ENCODE measurements at places on chromosomes 1 and 21.
A peak's percentile ranks its signal among the peaks of the same experiment; 100 is the strongest.

GRCh38 chr1:54754045-54754444, 10.3 kb downstream of the PARS2 start:
- no peak for DNase-seq

DNA sequence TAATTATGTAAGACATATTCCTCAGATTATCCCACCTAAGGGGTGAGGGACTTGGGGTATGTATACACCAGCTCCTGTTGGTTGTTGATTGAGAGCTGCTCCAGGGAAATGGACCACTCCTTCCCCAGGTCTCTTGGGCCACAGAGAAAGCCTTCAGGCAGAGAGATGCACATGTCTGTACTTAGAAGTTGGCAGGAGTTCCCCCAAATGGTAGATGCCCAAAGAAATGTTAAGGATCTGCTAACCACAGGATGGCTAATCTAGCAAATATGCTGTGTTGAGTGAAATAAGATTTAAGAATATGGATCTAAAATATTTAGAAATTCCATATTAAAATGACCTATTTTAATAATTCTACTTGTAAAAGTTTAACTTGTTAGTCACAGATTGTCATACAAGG, 100.8 kb upstream of the DNAH14 start:
- DNase-seq, result no peak

DNA sequence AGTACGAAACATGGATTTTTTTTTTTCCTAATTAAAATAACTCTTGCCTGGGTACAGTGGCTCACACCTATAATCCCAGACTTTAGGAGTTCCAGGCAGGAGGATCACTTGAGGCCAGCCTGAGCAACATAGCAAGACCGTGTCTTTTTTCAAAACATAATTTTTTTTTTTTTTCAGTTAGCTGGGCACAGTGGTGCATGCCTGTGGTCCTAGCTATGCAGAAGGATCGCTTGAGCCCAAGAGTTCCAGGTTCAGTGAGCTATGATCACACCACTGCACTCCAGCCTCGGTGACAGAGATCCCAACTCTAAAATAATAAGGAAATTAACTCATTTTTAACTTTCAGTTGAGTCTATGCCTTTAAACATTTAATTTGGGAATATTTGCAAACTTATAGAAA, 170.1 kb downstream of the NEK7 start:
- no peak for DNase-seq

DNA sequence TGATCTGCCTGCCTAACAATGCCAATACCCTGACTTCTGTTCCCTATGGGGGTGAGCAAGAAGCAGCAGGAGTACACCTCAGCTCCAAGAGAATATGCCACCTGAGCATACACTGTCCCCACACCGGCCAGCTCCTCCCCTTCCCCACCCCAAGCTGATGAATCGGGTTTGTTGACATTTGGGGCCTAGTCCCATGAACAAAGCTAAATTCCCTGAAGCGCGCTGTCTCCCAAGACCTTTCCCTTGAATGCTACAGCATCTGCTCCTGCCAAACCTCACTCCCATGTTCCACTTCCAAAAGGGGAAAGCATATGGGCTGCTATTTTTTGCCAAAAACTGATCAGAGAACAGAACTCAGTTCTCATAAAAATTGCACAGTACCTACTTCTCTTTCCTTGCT, 220.4 kb upstream of the CAMK1G start:
- DNase-seq, result no peak

DNA sequence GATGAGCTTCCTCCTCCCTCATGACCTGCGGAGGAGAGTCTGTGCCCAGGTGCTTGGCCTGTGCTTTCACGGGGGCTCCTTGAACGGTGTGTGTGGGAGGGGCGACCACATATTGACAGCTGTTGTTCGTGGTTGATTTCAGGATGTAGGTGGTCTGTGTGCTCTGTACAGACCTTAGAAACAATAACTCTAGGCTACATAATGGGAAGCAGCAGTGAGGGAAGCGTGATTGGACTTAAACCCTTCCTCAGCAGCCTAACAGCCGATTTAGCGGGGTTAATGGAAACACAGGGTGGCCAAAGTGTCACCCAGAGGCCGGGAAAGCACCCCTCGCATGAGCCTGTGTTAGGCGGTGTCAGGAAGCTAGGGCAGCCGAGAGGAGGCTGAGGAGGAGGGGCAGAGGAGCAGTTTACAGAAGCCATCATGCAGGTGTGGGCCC, 56.0 kb downstream of the TBCE start:
- DNase-seq, result no peak

DNA sequence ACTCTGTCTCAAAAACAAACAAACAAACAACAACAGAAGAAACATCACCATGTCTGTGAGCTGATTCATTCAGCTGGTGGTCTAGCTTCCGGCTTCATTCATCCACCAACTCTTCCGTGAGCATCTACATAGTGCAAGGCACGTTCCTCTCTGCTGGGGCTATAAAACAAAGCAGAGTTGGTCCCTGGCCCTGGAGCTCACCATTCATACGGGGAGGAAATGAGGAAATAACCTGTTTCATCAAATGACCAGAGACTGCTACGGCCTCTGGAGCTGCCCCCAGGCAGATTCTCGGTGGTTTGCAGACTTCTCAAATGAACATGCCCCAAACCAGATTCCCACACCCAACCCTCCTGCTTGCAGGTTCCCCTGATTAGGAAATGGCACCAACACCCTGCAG, 41.0 kb upstream of the ID3 start:
- no peak for DNase-seq

DNA sequence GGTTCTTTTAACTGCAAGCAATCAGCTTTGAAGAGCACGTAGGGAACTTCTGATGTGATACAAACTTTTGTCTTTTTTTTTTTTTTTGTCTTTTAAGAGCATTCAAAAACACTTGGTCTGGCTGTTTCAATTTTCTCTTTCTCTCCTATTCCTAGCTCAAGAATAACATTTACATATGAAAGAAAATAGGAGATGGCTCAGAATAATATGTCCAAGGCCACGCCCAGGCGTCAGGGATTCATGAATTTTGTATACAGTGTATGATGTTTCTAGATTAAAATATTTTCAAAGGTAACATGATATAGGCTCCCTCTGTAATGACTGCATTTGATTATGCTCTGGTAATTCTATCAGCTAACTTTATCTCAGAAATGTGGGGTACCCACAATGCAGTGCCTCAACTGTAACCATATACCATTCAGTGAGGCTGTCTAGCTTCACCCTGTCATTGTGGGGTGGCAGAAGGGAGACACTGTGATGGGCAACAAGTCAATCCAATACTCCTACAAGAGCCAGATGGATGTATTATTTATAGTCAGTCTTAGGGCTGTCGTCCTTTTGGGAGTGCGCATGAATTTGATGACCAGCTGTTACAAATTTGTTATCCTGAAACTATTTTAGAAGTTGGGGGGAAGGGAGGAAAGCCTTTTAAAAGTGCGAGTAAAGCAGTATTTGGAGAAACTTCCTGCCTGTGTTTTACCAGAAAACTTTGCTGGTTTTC, 1.5 kb upstream of the AKNAD1 start:
- no peak for DNase-seq

GRCh38 chr1:2082064-2082463, 31.9 kb downstream of the PRKCZ start:
- no peak for DNase-seq

GRCh38 chr1:91768120-91768519, 117.8 kb downstream of the TGFBR3 start:
- no peak for DNase-seq

DNA sequence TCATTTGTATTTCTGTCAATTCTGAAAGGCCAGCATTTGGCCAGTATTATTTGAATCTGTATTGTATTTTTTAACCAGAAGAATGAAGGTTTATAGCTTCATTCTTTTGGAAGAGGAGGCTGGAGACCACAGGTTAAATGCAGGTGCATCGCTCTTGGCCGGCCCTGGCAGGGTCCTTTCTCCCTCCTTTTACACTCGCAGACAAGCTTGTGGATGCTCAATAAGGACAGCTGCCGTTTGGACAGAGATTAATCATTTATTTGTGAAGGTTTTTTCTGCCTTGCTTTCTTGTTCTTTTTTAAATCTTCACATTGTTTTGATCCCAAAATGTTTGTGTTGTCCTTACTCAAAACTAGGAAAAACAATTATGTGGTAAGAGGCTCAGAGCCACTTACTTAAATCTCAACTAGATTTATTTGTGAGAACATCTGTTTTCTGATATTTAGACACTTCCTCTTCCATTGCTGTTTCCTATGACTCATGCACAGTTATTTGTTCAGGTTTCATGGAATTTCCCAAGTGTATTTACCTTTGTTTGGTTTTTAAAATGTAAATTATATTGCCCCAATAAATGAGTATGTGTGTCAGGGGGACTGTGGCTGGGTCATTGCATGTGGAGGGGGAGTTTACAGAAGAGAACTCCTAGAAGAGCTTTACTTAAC, 46.7 kb upstream of the LAMC2 start:
- no peak for DNase-seq

DNA sequence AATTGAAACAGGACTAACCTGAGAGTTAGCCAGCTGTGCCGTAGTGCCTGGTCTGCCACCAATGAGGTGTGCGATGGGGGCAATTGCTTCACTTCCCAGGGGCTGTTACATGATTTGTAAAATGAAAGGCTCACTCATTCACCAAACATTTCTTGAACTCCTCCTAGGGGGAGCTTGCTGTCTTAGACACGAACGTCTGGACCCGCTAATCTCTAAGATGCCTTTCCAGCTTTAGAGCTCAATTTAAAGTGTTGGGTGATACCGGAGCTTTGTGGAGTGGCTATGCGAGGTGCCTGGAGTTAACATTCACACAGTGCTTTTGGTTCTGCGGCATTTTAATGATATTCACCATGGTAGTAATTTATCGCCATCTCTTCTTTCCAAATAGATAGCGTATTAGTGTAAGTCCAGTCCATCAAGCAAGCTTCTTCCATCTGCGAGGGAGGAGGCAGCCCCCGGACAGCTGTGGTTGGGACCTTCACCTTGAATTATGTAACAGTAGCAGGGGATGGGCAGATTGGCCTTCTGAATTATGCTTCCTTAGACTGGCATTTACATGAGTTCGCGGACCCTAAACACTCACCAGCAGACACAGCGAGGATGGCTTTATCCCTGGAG, 179.9 kb downstream of the ADSS2 start:
- no peak for DNase-seq

- no peak for DNase-seq
Observed at GRCh38 chr21:45510466-45510955, 31.7 kb downstream of the SLC19A1 start.

DNA sequence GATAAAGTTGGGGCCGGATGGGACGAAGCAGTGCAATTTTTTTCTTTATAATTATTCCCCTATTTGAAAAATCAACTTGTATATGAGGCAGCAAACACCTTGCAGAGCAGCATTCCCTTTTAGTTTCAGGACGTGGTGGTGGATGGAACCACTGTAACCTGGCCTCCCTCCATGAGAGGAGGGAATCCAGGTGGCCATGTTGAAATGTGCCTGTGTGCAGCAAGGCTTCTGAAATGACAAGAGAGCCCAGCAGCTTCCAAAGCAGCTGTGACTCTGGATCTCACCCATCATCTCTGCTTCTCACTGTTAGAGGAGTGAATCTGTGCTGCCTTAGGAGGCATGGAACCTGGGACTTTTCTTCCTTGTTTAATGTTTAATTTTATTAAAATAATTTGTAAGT, 42.3 kb downstream of the NFIA start:
- DNase-seq, result peak; percentile 51

GRCh38 chr1:218481116-218481775, 136.1 kb downstream of the TGFB2 start:
- DNase-seq, result no peak

DNA sequence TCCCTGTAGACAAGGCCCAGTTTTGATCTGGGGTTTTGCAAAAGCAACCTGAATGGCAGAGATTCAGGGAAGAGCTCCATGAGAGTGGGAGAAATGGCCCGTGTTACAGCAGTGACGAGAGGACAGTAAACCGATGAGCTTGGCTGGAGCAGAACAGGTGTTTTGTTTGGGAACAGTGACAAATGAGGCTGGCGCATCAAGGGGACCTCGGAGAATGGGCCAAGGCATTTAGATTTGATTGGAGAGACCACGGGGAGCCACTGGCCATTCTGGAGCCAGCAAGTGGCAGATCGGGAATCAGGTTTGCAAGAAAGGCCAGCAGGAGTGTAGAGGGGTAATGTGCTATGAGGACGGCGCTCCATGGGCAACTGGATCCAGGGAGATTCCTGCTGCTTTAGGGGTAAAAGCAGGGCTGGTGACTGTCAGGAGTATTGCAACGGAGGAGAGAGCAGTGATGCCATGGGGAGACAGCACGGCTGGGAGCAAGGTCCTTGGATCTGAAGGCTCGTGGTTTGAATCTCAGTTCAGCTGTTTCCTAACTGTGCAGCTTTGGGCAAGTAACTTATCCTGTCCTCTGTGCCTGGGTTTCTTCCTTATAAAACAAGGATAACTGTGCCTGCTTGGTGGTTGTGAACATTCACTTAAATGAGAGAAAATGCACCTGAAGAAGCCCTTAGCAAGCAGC, 9.9 kb upstream of the KLHDC7A start:
- no peak for DNase-seq

- no peak for DNase-seq
Observed at GRCh38 chr1:202540448-202540847, 169.8 kb downstream of the SYT2 start.

- DNase-seq, result no peak
Observed at GRCh38 chr1:210681158-210681557, 352.5 kb downstream of the HHAT start.

- no peak for DNase-seq
Observed at GRCh38 chr1:116323491-116323890, 49.6 kb upstream of the ATP1A1 start.

- peak; percentile 51 for DNase-seq
Observed at GRCh38 chr21:34889676-34890469, 159.2 kb downstream of the RUNX1 start.

DNA sequence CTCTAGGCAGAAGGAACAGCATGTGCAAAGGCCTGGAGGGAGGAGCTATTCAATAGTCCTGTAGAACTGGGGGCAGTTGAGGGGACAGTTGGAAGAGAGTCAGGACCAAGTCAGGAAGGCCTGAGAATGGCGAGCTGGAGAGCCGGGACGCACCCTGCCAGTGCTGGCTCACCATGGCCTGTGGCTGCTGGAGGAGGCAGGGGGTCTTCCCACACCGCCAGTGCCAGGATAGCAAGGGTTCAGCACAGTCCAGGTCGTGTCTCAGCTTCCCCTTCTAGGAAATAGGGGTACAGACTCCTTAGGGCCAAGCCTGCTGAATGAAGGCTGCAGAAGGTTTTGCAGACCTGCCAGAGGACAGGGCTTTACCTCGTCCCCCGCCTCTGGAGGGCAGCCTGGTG, 7.3 kb downstream of the PODN start:
- DNase-seq, result no peak

- DNase-seq, result no peak
Observed at GRCh38 chr1:69858534-69858933, 290.8 kb downstream of the LRRC7 start.

GRCh38 chr1:44425341-44426082, 20.5 kb downstream of the RNF220 start:
- DNase-seq, result no peak

GRCh38 chr21:25733859-25734653, 648 bp downstream of the ATP5PF start:
- DNase-seq, result no peak

Data from NCI-H1105 (cell line).